ENCODE measurements at places on chromosomes 2 and 18. TPM values are rescaled to one million over a fixed set of nuclear protein-coding genes. Genes with fewer than 3 reads are reported as not detected.
A peak's percentile ranks its signal among the peaks of the same experiment; 100 is the strongest.

DNA sequence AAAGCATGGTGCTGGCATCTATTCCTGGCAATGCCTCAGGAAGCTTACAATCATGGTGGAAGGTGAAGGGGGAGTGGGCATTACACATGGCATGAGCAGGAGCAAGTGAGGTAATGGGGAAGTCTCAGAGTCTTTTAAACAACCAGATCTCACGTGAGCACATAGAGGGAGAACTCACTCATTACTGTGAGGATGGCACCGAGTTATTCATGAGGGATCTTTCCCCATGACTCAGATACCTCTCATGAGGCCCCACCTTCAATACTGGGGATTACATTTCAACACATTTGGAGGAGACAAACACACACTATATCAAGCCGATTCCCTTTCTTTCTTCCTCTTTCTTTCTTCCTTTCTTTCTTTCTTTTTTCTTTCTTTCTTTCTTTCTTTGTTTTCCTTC, 47.9 kb upstream of the FANCL start:
- no peak overlapping the region for H3K4me3 ChIP-seq
- no peaks in the 10 kb centered on the region for H3K36me3 ChIP-seq
- no peak overlapping the region for H3K27ac ChIP-seq

GRCh38 chr2:211816754-211817153, 721.8 kb downstream of the ERBB4 start:
- no peak for DNase-seq
- H3K36me3 ChIP-seq, result no peaks in the 10 kb centered on the region
- no peak overlapping the region for H3K4me3 ChIP-seq
- no peaks in the 10 kb centered on the region for H3K4me1 ChIP-seq
- H3K27me3 ChIP-seq, result no peaks in the 10 kb centered on the region
- no peak overlapping the region for H3K27ac ChIP-seq

DNA sequence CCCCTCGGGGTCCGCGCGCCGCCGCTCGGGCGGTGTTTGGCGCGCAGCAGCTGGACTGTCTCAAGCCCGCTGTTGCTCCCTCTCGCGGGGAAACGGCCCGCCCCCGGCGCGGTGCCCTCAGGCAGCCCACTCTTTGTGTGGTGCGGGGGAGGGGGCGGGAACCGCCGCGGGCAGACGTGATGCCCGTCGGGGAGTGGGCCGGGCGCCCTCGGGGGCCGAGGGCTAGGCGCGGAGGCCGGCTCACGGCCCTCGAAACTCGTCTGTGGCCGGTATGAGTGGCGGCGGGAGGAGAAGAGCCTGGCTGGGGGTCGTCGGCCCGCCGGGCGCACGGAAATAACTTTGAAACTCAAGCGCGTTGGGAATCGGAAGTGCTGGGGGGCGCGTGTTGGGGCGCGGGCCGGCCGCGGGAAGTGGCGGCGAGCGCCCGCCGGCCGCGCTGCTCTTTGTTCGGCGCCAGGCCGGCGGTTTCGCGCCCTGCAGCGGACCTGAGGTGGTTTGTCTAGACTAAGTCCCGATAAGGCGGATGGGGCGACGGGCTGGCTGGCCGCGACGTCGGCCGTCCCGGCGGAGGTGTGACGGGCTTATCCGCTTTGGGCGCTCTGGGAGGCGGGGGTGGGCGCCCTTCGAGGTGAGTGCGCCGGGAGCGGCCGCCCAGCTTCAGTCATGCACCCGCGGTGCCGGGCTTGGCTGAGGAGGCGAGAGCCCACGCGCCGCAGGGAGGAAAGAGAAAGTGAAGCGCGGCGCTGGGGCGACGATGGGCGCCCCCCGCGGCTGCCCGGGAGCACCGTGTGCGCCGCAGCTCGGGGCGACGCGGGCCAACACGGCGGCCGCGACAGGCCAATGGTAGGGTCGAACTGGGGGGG, 679 bp downstream of the PTMA start:
- H3K4me3 ChIP-seq, result peak overlapping the region; percentile 97
- H3K27ac ChIP-seq, result peak overlapping the region; percentile 64
- peaks cover 34% of the 10 kb centered on the region for H3K27me3 ChIP-seq
- peaks cover 19% of the 10 kb centered on the region for H3K36me3 ChIP-seq
- H3K4me1 ChIP-seq, result peaks cover 33% of the 10 kb centered on the region

DNA sequence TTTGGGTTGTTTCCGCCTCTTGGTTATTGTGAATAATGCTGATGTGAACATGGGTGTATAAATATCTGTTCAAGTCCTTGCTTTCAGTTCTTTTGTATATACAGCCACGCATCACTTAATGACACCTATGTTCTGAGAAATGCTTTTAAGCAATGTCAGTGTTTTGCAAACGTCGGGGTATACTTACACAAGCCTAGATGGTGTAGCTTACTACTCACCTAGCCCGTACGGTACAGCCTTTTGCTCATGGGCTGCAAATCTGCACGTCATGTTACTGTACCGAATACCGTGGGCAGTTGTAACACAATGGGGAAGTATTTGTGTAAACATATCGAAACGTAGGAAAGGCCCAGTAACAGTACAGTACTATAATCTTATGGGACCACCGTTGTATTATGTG, 12.4 kb downstream of the RALB start:
- peak overlapping the region; percentile 7 for H3K4me3 ChIP-seq
- no peak for DNase-seq
- H3K27ac ChIP-seq, result no peak overlapping the region
- H3K36me3 ChIP-seq, result peaks cover 29% of the 10 kb centered on the region
- peaks cover 4% of the 10 kb centered on the region for H3K27me3 ChIP-seq
- H3K4me1 ChIP-seq, result peaks cover 43% of the 10 kb centered on the region

- H3K27ac ChIP-seq, result no peak overlapping the region
- H3K4me3 ChIP-seq, result no peak overlapping the region
- DNase-seq, result peak; percentile 73
- H3K4me1 ChIP-seq, result no peaks in the 10 kb centered on the region
- H3K27me3 ChIP-seq, result no peaks in the 10 kb centered on the region
- H3K36me3 ChIP-seq, result no peaks in the 10 kb centered on the region
Measured at GRCh38 chr2:216519154-216519762, 20.6 kb downstream of the RPL37A start.

- H3K27ac ChIP-seq, result no peak overlapping the region
- no peak for DNase-seq
- H3K4me1 ChIP-seq, result no peaks in the 10 kb centered on the region
- H3K36me3 ChIP-seq, result peaks cover 5% of the 10 kb centered on the region
- no peak overlapping the region for H3K4me3 ChIP-seq
Measured at GRCh38 chr18:78892177-78892576, 87.4 kb upstream of the SALL3 start.

DNA sequence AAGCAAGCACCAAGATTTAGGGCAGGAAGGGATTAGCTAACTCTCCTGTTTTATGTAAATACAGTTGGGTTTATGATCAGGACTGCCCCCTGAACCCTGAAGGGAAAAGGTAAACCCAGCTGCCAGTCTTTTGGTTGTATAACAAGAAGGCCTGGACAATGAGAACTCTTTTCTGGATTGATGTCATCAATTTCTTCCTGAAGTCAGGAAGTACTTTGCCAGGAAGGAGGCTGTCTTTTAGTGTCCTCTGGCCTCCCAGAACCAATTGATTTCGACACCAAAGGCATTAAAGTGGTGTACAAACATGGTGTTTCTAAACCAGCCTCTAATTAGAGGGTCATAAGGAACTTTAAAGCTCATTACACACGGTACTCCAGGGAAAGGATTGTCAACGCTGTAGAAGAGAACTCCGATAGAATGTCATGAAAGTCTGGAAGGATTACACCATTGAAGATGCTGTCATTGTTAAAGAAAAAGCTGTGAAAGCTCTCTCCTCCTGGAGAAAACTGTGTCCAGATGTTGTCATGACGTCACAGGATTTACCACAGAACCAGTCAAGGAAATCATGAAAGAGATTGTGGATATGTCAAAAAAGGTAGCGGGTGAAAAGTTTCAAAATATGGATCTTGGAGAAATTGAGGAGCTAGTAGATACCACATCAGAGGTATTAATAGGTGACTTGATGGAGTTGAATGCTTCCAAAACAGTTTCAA, 78.8 kb downstream of the ANKRD12 start:
- peaks cover 12% of the 10 kb centered on the region for H3K36me3 ChIP-seq
- peaks cover 3% of the 10 kb centered on the region for H3K27me3 ChIP-seq
- H3K27ac ChIP-seq, result no peak overlapping the region
- H3K4me3 ChIP-seq, result no peak overlapping the region
- peaks cover 5% of the 10 kb centered on the region for H3K4me1 ChIP-seq
- no peak for DNase-seq

GRCh38 chr2:20023688-20024087, 11.2 kb upstream of the MATN3 start:
- peaks cover 3% of the 10 kb centered on the region for H3K4me1 ChIP-seq
- H3K27ac ChIP-seq, result no peak overlapping the region
- DNase-seq, result no peak
- no peaks in the 10 kb centered on the region for H3K27me3 ChIP-seq
- H3K4me3 ChIP-seq, result no peak overlapping the region

DNA sequence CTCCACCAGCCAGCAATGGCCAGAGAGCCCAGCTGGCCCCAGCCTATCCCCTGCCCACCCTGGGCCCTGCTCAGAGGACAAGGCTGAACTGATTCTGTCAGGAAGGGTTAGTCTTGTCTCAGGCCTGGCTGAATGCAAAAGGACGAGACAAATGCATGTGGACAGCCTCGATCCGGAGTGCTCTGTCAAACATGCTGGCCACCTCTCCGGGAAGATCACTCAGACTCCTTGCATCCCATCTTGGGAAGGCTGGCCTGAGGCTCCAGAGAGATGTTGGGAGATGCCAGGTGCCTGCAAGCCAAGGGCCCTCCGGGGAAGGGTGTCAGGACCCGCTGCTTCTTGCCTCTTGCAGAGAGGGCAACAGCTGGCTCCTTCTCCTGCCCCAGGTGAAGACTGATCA, 20.2 kb upstream of the C1QL2 start:
- no peaks in the 10 kb centered on the region for H3K36me3 ChIP-seq
- peaks cover 2% of the 10 kb centered on the region for H3K27me3 ChIP-seq
- H3K4me3 ChIP-seq, result no peak overlapping the region
- H3K4me1 ChIP-seq, result no peaks in the 10 kb centered on the region
- no peak for DNase-seq

DNA sequence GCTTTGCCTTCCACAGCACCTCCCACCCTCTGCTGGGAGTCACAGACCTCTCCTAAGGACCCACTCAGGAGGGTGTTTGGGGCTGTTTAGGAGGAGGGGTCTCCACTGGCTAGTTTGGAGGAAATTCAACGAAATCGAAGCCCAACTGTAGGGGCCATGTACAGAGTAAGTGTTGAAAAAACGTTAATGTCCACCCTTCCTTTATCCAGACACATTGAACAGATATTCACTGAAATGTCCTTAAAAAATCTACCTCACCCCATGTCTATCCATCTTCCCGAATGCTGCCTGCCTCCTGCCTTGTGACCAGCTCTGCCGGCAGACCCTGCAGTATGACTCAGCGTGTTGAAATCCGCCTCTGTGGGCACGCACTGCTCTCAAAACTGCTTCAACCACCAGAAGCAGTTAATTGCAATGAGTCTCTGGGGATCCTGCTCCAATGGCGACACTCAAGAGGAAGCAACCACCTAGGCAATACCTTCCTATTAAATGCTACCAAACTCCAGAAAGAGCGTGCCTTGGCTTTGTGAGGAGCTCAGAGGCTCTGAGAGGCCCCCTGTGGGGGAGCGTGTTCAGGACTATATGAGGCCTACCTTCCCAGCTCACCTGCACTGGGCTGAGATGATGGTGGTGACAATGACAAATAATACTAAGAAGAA, 61.4 kb upstream of the RTN4 start:
- H3K36me3 ChIP-seq, result no peaks in the 10 kb centered on the region
- no peak for DNase-seq
- no peak overlapping the region for H3K27ac ChIP-seq
- H3K4me3 ChIP-seq, result no peak overlapping the region
- peaks cover 2% of the 10 kb centered on the region for H3K27me3 ChIP-seq

The UGT1A8 gene
- total RNA-seq, result not detected

The DSC3 gene
- total RNA-seq, result 0.87 TPM

GRCh38 chr18:58247363-58247834, 203.4 kb downstream of the NEDD4L start:
- H3K27me3 ChIP-seq, result no peaks in the 10 kb centered on the region
- peak overlapping the region; percentile 58 for H3K4me3 ChIP-seq
- peak overlapping the region; percentile 95 for H3K27ac ChIP-seq

DNA sequence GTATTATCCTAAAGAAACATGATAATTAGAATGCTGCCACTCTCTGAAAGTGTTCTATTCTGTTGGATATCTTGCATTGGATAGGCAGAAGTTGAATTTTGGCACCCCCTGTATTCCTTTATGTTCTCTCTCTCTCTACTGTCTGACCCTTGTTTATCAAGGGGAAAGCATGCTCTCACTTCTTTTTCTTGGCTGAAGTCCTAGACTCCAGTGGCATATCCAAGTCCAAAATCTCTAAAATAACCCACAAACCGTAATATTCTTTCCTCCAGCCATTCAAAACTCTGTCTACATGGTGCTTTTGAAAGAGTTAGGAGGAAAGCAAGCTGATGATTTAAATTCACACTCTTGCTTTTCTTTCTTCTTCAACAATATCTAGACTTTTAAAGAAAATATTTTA, 669.7 kb downstream of the TDRD15 start:
- no peak overlapping the region for H3K4me3 ChIP-seq
- no peak overlapping the region for H3K27ac ChIP-seq
- no peaks in the 10 kb centered on the region for H3K27me3 ChIP-seq
- no peak for DNase-seq
- H3K4me1 ChIP-seq, result no peaks in the 10 kb centered on the region

The GPR39 gene
- total RNA-seq, result 0.62 TPM

The CCT4 gene
- total RNA-seq, result 200 TPM

- no peaks in the 10 kb centered on the region for H3K27me3 ChIP-seq
- no peak for DNase-seq
- no peak overlapping the region for H3K4me3 ChIP-seq
- peaks cover 8% of the 10 kb centered on the region for H3K4me1 ChIP-seq
- no peaks in the 10 kb centered on the region for H3K36me3 ChIP-seq
Measured at GRCh38 chr2:178324077-178324476, 126.9 kb downstream of the PRKRA start.

GRCh38 chr18:4510711-4511110, 55.6 kb upstream of the DLGAP1 start:
- H3K4me3 ChIP-seq, result no peak overlapping the region
- peaks cover 5% of the 10 kb centered on the region for H3K27me3 ChIP-seq
- H3K4me1 ChIP-seq, result no peaks in the 10 kb centered on the region
- no peak for DNase-seq
- peak overlapping the region; percentile 55 for H3K27ac ChIP-seq

DNA sequence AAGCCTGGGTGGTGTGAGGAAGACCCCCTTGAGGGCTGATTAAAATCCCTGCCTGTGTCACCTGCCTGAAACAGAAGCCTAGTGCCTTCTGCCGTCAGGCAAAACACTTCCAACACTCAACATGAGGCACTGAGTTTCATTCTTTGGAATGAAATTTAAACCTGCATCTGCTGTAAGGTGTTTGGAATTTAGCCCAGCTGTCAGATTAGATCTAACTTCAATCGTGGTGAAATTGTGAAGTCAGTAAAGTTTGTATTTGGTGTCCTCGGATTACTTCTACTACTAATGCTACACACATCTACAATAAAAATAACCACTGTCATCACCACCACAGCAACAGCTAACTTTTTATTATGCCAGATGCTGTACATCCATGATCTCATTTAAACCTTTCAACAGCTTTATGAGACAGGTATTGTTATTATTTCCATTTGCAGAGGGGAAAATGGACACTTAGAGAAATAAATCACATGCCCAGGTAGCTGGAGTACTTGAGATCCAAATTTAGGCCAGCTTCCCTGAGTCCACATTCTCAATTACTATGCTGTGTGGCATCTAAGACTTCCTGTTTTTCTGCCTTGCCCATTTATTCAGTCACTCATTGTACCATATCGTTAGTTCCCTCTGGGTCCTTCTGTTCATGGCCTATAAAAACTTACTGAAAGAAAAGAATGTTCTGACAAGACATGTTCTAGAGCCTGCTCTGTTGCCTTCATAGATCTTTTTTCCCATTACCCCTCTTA, 98.2 kb upstream of the GCFC2 start:
- no peaks in the 10 kb centered on the region for H3K27me3 ChIP-seq
- no peaks in the 10 kb centered on the region for H3K4me1 ChIP-seq
- no peak overlapping the region for H3K4me3 ChIP-seq
- H3K27ac ChIP-seq, result no peak overlapping the region
- no peaks in the 10 kb centered on the region for H3K36me3 ChIP-seq

The CDK5R2 gene
- 0.13 TPM for total RNA-seq

All from endothelial cell (in vitro differentiated cells).